ENCODE measurements at places on chromosomes 3 and 15.

DNA sequence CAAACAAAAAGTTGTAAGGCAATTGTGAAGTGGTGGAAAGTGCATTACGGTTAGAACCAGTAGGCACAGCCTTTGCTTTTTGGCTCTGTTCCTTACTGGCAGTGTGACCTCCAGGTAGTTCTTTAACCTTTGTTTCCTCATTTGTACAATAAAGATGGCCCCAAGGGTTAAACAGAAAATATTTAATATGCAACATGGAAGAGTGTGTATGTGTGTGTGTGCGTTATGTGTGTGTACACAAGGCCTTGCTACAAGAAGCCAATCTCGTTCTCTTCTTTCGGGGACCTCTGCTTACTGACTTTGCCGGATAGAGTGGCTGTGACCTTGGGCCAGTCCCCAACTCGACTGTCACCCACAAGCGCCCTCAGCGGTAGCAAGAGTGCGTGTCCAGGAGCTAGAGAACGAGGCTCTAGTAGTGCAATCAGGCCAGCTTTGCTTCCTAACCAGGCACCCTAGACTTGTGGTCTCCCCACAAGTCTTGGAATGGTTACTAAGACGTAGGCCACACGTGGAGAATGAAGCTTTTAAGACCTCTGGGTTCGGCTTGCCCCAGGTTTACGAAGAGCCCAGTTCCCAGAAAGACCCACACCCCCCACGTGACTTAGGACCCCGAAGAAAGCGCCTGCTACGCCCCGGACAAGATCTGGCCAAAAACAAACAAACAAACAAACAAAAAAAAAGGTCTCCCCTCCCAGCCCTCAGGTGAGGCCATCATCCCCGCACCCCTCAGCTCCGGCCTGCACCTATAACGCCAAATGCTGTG lies 593 bp downstream of the CIAO2A start:
- peak; percentile 41 for DNase-seq

- no peak for DNase-seq
Observed at GRCh38 chr3:58361866-58362265, 29.2 kb downstream of the PXK start.

- DNase-seq: no peak
Observed at GRCh38 chr15:63735449-63735848, 98.3 kb downstream of the HERC1 start.

- DNase-seq: no peak
Observed at GRCh38 chr3:60064210-60065178, 1014.7 kb upstream of the CFAP20DC start.

DNA sequence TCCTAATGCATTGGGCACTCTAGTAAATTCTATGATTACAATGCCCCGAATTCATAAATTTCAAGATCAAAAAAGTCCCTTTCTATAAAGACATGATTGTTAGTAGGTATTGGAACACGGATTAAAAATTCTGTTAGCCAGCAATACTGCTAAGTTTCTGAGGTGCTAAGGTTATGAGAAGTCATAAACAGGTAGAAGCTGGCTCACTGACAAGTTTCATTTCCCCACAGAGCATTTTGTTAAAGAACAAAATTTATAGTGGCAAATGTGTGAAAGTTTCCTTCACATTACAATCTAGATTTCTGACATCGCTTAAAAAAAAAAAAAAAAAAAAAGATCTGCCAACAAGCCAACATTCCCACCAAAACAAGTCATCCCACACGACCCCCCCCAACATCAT lies 12.4 kb upstream of the MAN2C1 start:
- no peak for DNase-seq

- DNase-seq: no peak
Observed at GRCh38 chr3:192339214-192339613, 388.1 kb downstream of the FGF12 start.

GRCh38 chr3:113649174-113649845 lies 47.1 kb downstream of the USF3 start:
- DNase-seq: no peak

DNA sequence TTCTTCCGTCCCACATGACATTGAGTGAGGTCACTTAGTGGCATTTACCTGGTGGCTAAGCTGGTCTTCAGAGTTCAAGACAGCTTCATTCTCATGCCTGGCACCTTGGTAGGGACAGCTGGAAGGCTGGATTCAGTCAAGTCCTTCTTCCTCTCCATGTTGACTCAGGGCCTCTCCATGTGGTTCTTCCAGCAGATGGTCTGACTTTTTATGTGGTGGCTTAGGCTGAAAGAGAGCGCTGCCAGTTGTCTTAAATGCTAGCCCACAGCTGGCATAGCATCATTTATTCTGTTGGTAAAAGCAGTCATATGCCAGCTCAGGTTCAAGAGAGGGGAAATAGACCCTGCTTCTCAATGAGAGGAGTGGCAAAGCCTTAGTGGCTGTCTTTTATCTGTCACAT lies 53.0 kb upstream of the CTDSPL start:
- DNase-seq: no peak

DNA sequence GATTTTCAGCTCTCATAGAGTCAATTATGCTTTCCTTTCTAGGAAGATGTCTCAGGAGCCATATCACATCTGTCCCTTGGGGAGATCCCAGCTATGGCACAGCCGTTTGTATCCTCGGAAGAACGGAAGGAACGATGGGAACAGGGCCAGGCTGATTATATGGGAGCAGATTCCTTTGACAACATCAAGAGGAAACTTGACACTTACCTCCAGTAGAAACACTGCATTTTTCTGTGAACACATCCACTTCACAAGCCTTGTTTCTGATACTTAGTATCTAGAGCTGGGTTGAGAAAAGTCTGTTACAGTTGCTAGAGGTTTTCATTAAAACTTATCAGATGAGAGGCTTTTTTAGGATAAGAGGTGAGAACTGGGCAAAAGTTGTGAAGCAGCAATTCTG lies 35.4 kb downstream of the GYG1 start:
- DNase-seq: no peak

DNA sequence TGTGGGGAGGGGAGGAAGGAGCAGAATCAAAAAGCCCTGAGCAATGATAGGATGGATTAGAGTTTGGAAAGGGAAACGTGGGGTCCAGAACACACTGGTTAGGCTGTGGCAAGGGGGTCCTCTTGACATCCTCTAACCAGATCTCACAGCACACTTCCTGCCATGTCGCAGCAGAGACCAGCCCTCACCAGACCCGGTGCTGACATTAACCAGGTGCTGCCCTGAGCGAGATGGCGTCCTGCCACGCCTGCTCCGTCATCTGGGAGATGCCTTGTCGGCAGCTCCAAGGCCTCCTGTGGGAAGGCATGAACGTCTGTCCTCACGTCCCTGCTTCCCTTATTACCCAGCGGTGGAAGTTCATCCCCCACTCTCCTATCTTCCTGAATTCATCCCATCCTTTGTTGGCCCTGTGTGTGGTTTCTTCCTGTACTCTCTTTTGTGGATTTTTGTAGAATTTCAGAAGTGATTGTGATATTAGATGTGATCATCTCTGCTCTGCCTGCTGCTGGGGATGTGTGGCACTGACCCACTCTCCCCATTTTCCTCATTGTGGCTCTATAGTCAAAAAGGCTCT lies 29.4 kb upstream of the MYZAP start:
- DNase-seq: no peak

All from endothelial cell (in vitro differentiated cells).